Naive thymus-derived CD4-positive, alpha-beta T cell (primary cell): ENCODE measurements at places on chromosomes 7 and 10. TPM values are rescaled to one million over a fixed set of nuclear protein-coding genes. Genes with fewer than 3 reads are reported as not detected.

The KMT2C gene
- 18.6 TPM for polyA plus RNA-seq

The ZKSCAN1 gene
- 55.5 TPM for polyA plus RNA-seq

The UFSP1 gene
- 1.9 TPM for polyA plus RNA-seq

The ANXA11 gene
- 278 TPM for polyA plus RNA-seq

GRCh38 chr10:77545585-77545984 is 92.0 kb downstream of the KCNMA1 start:
- no peak overlapping the region for H3K27ac ChIP-seq
- no peaks in the 10 kb centered on the region for H3K4me1 ChIP-seq
- no peak overlapping the region for H3K4me3 ChIP-seq
- H3K36me3 ChIP-seq: no peaks in the 10 kb centered on the region

DNA sequence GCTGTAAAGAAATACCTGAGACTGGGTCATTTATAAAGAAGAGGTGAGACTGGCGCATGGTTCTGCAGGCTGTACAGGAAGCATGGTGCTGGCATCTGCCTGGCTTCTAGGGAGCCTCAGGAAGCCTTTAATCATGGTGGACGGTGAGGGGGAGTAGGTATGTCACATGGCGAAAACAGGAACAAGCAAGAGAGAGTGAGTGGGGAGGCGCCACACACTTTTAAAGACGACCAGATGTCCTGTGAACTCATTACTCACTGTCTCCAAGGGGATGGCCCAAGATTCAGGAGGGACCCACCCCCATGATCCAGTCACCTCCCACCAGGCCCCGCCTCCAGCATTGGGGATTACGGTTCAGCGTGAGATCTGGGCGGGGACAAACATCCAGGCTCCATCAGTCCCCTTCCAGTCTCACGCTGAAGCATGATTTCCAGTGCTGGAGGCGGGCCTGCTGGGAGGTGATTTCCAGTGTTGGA is 3.2 kb downstream of the ZNF316 start:
- DNase-seq: no peak
- H3K36me3 ChIP-seq: peaks cover 15% of the 10 kb centered on the region
- no peaks in the 10 kb centered on the region for H3K27me3 ChIP-seq
- no peak overlapping the region for H3K27ac ChIP-seq
- H3K4me3 ChIP-seq: no peak overlapping the region

GRCh38 chr7:41574377-41574776 is 128.5 kb downstream of the INHBA start:
- no peak for DNase-seq
- H3K4me1 ChIP-seq: no peaks in the 10 kb centered on the region
- no peaks in the 10 kb centered on the region for H3K27me3 ChIP-seq
- no peak overlapping the region for H3K27ac ChIP-seq
- H3K4me3 ChIP-seq: no peak overlapping the region

GRCh38 chr7:30038196-30038980 is 10.2 kb downstream of the PLEKHA8 start:
- no peak overlapping the region for H3K27ac ChIP-seq
- no peaks in the 10 kb centered on the region for H3K27me3 ChIP-seq
- H3K4me3 ChIP-seq: no peak overlapping the region
- peaks cover 10% of the 10 kb centered on the region for H3K4me1 ChIP-seq
- DNase-seq: no peak

DNA sequence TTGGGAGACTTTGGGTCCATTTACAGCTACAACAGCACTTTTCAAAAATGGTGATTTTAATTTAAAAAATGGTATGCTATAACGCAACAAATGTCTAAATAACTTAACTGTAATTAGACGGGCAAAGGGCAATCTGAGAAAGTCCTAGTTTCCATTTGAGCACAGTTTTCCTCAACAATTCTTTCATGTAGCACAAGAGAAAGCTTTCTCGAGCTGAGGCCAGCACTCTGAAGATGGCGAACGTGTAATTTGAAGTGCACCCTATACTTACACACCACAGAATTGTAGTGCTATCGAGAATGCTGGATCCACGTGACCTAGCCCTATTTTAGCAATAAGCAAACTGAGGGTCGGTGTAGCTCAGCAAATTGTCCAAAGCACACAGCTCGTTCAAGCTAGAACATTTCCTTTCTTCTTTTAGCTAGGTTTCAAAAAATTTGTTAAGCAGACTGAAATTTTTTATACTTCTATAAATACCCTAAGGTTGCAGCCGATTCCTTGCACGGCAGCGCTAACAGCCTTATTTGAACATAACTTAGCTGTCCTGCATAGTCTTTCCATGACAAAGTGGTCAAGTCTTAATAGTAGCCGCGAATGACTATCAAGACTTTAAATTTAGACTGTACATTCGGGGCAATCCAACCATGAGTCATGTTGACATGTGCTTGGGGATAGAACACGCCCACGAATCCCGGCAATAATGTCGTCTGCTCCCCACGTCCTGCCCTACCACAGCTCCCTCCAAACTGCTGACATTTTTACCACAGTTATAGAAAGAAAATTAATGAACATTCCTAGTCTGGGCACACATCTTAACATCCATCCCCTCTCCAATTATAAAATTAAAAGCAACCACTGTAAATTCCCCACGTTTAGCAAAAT is 10.0 kb downstream of the KLF6 start:
- no peak for DNase-seq
- no peaks in the 10 kb centered on the region for H3K27me3 ChIP-seq
- no peak overlapping the region for H3K27ac ChIP-seq
- H3K4me1 ChIP-seq: peaks cover 54% of the 10 kb centered on the region
- H3K4me3 ChIP-seq: no peak overlapping the region
- peaks cover 31% of the 10 kb centered on the region for H3K36me3 ChIP-seq

DNA sequence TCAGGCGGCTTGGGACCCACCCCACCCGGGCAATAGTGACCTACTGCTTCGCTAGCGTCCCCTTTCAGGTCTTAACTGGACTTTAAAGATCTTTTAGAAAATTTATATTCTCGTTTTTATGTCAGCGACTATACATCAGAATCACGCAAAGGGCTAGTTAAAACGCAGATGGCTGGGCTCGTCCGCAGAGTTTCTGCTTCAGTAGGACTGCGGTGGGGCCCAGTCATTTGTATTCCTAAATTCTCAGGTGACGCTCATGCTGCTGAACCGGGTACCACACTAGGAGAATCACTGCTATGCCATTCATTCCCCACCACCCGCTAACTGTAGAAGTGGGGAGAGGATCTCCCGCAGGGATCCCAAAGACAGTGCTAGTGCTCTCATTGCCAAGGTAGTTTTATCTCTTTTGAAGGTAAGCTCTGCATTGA is 12.0 kb upstream of the SP8 start:
- no peak overlapping the region for H3K4me3 ChIP-seq
- no peak for DNase-seq
- no peak overlapping the region for H3K27ac ChIP-seq
- peaks cover 37% of the 10 kb centered on the region for H3K27me3 ChIP-seq
- H3K36me3 ChIP-seq: no peaks in the 10 kb centered on the region

DNA sequence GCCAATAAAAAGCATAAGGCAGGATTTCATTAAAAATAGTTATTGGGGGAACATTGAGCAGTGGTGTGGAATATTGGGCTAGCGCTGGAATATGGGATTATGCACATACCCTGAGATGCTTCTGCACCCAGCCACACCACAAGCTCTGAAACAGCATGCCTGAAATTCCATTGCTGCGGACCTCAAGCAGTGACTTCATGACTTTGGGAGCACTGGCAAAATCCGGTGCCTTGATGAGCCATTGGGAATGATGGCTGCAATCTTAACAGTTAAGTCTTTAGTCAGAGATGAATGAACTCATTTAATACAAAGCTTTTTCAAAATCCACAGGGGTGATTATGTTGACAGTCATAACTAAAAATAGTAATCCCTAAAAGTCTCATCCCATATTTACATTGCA is 274.7 kb upstream of the MTPN start:
- no peaks in the 10 kb centered on the region for H3K4me1 ChIP-seq
- H3K4me3 ChIP-seq: no peak overlapping the region
- no peak for DNase-seq
- no peaks in the 10 kb centered on the region for H3K36me3 ChIP-seq
- H3K27me3 ChIP-seq: no peaks in the 10 kb centered on the region

DNA sequence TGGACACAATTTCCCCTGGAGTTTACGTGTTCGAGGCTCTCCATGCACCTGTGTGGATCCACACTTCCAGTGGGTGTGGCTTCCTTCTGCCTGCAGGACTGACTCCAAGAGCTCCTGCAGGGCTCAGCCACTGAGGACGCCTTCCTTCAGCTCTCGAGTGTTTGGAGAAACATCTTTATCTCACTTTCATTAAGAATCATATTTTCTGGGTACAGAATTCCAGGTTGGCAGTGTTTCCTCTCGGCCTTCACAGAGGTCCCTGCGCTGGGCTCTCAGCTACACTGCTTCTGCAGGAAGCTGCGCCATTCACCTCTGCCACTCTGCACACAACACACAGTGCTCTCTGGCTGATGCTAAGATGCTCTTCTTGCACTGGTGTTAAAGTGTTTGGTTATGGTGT is 69.9 kb upstream of the NKX6-2 start:
- H3K4me3 ChIP-seq: no peak overlapping the region
- no peaks in the 10 kb centered on the region for H3K36me3 ChIP-seq
- no peaks in the 10 kb centered on the region for H3K4me1 ChIP-seq
- no peak for DNase-seq
- H3K27ac ChIP-seq: no peak overlapping the region

DNA sequence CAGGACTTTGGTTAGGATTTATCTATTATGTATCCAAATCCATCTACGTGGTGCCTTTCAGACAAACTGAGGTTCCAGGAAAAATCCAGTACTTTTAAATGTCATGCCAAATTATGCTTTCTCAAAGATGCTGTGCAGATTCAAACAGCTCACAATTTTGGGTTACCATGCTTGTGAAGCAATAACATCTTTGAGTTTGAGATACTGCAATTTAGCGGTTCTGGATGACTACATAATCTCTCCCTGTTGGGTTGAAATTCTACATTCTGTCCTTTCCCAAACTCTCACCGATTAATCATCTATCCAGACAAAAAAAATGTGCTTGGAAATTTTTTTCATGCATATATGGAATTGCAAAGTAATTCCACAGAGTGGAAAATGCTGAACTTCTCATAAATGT is 3.5 kb downstream of the RHOBTB1 start:
- DNase-seq: no peak
- no peak overlapping the region for H3K27ac ChIP-seq
- no peaks in the 10 kb centered on the region for H3K36me3 ChIP-seq
- no peak overlapping the region for H3K4me3 ChIP-seq
- H3K27me3 ChIP-seq: peaks cover 4% of the 10 kb centered on the region

- no peak for DNase-seq
- H3K27ac ChIP-seq: no peak overlapping the region
- peaks cover 12% of the 10 kb centered on the region for H3K4me1 ChIP-seq
- H3K4me3 ChIP-seq: no peak overlapping the region
Measured at GRCh38 chr7:23593706-23594105, 3.5 kb upstream of the CCDC126 start.

DNA sequence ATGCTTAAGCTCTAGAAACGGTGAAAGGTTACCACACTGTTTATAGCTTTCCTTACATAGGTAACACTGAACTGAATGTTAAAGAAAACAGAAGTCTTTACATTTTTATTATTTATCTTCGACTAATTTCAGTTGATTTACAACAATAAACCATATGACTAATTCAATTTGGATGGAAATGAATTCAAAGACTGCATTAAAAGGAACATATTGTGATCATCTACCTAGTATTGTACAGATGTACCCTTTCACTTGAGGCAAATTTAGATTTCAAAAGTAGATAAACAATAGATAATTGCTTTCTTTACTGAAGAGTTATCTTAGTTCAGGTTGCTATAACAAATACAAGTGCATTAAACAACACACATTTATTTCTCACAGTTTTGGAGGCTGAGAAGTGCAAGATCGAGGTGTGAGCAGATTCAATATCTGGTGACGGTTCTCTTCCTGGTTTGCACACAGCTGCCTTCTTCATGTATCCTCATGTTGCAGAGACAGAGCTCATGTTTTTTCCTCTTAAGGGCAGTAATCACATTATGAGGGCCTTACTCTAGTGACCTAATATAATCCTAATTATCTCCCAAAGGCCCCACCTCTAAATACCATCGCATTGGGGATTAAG is 15.0 kb upstream of the ARMC3 start:
- H3K4me1 ChIP-seq: peaks cover 6% of the 10 kb centered on the region
- H3K27ac ChIP-seq: no peak overlapping the region
- DNase-seq: no peak
- H3K4me3 ChIP-seq: no peak overlapping the region

DNA sequence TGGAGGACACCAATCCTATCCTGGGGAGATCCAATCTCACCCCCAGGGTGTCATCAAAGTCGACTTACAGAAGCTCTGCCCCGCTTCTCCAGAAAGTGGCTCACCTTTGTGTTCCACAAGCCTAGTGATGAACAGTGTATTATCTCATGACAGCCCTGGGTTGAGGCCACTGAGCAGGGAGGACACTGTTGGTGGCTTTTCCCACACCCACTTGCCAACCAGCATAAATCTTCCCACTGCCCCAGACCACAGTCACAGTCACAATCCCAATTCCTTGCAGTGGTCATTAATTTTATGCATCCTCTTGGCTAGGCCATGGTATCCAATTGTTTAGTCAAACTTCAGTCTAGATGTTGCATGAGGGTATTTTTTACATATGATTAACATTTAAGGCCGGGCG is 18.4 kb downstream of the TNS3 start:
- no peaks in the 10 kb centered on the region for H3K36me3 ChIP-seq
- H3K27ac ChIP-seq: no peak overlapping the region
- DNase-seq: no peak
- no peak overlapping the region for H3K4me3 ChIP-seq
- H3K27me3 ChIP-seq: no peaks in the 10 kb centered on the region

DNA sequence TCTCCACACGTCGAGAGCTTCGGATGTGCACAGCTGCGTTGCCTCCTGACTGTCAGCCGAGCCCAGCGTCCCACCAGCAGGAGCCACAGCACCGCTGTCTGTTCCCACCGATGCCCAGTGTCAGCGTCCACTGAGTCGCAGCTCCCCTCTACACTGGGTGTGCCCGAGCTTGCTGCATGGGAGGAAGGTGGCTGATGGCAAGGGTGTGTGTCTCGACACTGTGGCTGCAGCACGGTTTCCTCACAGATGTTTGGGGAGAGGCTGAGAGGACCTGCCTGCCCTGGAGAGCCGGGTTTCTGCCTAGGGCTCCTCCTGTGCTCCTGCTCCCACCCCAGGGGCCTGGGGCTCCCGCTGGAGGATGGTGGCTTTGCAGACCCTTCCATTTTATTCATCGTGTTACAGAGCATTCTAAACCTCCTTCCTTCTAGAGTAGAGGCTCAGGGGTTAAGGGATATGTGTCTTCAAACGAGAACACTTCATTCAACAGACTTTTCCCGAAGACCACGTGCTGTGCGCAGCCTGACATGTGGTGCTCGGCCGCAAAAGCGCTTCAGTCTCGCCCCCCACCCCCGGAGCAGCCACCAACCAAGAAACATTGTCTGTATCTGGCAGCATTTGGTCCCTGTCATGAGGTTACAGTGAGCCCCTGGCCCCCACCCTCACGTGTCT is 384.8 kb downstream of the DNAJB6 start:
- no peak overlapping the region for H3K27ac ChIP-seq
- H3K27me3 ChIP-seq: no peaks in the 10 kb centered on the region
- no peak overlapping the region for H3K4me3 ChIP-seq
